Omental fat pad (tissue), 4 donors: ENCODE measurements at places on chromosomes 12 and 14.

- DNase-seq = no peak
Observed at GRCh38 chr14:79698298-79698711, 513.0 kb downstream of the DIO2 start.

DNA sequence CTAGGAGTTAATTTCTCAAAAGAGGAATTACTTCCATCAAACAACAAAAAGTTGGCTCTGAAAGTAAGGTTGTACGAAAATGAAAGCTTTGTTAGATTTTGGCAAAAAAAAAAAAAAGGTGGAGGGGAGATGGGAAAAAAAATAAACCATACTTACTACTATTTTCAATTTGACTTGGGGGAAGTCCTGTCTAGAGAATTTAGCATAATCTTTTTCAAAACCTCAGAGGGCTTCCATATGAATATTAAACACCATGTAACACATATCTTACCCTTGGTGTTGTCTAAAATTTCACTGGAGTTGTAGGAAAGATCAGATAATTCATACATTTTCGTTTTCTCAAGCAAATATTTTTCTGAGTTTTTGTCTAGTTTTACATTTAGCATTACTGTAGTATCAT is 17.5 kb downstream of the GRIP1 start:
- no peak for DNase-seq

GRCh38 chr12:6394398-6394797 is 10.4 kb downstream of the LTBR start:
- no peak for DNase-seq

DNA sequence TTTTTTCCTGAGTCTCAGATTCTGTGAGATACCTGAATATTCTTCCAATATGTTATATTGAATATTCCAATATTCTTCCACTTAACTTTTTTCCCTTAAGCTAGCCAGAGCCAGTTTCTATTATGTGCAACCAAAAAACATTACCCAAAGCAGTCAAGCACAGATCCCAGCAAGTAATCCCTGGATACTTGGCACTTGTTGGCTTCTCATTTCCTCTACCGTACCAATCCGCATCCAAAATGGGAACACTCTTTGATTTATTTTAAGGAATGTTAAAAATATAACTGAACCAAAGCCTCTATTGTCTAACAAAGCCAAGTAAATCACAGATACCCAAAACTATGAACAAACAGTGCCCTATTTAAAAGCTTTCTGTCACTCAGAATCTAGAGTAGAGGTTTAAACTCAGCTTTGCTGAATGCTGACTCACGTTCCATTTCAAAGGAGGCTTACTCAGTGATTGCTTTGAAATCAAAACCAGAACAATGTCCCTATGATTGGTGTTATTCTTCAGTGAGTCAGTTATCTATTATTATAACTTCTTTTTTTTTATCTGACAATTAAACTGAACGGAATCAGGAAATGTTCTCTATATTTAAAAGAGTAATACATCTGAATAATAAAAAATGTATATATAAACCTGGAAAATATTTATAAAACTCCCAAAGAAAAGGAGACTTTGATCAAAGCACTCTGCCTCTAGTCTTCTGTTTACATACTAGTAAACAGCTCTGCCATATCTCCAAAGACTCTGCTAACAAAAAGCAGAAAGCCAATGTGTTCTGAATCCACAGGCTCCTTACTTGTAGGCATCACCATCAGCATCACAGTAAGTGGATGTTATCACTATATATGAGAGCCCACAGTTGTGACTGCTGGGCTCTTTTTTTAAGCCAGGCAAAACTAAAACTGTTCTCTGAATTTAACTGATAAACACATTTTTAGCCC is 360.8 kb downstream of the CCDC91 start:
- DNase-seq = no peak

DNA sequence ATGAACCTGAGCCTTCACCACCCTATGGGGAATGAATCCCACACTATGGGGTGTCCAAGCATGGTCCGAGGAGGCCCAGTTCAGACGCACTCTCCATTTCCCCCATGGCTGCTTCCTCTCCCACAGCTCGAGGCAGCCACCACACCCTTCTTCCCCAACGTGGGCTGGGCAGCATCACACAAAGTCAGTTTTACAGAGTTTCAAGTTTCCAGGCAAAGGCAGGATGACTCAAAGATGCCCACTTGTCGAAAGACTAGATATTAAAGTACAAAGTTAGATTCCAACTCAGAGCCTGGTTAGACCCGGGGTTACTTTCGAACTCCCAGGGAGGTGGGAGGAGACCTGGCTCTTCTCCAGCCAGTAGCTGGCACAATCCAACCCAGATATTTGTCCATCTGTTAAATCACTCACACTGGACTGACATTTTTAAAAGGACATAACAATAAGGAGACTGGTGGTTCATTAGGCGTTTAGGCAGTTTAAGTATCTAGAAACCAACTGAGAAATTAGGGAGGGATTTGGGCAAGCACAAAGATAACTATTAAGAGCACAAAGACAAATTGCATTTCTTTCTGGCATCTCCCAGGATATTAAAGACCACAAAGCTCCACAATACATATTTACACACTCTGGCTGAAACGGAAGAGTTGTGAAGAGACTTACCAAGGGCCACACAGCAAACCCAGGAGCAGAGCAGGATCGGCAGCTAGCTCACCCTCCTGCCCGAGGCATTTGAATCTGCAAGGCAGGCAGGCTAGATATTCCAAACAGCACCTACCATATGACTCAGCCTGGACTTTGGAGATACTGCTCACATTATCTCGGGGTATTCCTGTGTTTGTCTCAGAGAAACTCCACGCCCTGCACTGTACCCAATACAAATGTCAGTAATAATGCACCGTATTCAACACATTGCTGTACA is 34.8 kb downstream of the TMCC3 start:
- DNase-seq = peak; percentile 32

DNA sequence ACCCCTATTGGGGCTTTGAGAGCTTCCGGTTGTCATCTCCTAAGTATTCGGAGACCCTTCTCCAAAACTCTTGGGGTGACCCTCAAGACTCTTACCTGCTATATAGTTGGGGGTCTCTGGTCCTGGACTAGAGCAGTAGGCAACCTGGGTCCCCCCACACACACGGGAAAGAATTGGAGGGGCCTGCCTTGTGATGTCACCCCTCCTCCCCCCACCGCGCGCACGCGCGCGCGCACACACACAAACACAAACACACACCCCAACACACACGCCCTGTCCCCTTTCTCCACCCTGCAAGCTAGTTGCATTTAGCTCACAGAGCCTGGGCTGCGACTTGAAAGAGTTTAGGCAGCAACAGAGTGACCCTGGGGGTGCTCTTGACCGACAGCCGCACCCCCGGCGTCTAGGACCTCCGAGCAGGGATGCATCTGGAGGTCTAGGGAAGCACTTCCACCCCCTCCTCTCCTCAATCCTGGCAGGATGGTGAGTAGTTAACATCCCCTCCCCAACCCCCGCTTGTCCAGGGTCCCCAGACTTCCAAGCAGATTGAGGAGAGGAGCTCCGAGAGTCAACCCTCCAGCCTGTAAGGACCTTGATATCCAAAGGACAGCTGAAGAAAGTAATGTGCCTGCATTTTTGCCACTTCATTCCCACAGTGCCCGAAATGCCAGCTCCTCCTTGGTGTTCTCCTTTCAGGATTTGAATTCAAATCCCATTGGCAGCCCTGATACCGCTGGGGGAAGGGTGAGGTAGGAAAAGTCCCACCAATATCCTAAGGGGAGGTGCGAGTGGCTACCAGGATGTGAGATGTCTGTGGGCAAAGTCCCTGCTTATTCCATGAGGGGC is 1.4 kb upstream of the DNAJC14 start:
- no peak for DNase-seq

GRCh38 chr14:37196604-37197420 is 925 bp upstream of the MIPOL1 start:
- DNase-seq = no peak

DNA sequence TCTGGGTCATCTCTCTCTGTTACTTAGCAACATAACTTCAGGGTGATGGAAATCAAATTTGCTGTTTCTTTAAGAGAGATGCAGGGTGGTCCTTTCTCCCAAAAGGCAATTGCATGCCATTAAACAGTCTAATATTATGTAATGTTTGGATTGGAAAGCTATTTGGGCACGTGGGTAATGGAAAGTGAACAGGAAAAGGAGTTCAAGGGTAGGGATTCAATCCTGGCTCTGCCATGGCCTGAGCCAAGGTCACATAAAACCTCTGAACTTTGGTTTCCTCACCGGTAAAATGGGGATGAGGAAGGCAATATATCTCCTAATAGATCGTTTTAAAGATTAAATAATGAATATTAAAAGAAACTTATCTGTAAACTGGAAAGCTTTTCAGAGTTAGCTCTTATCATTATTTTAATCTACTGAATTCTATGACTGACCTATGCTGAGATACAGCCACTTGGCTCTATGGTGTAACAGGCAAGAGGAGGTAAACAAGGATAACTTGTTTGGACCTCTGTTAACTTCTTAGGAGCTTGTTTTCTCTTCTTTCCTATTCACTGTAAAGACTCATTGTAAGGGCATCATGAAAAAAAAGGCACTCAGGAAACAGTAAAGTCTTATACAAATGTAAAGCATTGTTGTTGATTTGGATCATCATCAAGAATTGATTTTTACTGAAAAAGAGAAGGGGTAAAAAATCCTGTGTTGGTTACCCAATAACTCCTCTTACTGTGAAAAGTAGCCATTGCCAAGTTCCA is 55.7 kb upstream of the OVCH1 start:
- DNase-seq = no peak

GRCh38 chr12:26680727-26681455 is 152.1 kb downstream of the ITPR2 start:
- DNase-seq = no peak

GRCh38 chr14:96752594-96752993 is 44.6 kb upstream of the VRK1 start:
- DNase-seq = no peak

- no peak for DNase-seq
Observed at GRCh38 chr12:269191-269590, 6.6 kb upstream of the SLC6A13 start.

GRCh38 chr12:62264706-62265105 is 4.5 kb downstream of the USP15 start:
- no peak for DNase-seq

- DNase-seq = no peak
Observed at GRCh38 chr12:1851151-1851701, 30.9 kb downstream of the LRTM2 start.

- no peak for DNase-seq
Observed at GRCh38 chr14:30271811-30272323, 287.1 kb upstream of the G2E3 start.

DNA sequence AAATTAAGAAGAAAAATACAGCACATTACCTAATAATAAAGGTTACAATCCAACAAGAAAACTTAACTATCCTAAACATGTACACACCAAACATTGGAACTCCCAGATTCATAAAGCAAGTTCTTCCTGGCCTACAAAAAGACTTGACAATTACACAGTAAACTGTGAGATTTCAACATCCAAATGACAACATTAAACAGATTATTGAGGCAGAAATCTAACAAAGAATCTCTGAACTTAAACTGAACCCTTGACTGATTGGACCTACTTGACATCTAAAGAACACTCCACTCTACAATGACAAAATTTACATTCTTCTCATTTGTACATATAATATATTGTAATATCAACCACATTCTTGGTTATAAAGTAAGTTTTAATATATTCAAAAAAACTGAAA is 1341.3 kb downstream of the LRFN5 start:
- DNase-seq = no peak
